ENCODE measurements at places on chromosomes 4 and X.
A peak's percentile ranks its signal among the peaks of the same experiment; 100 is the strongest.

GRCh38 chrX:136936183-136936549 is 55.6 kb upstream of the RBMX start:
- no peak for DNase-seq

GRCh38 chrX:103376979-103377324 is 614 bp downstream of the BEX3 start:
- no peak for DNase-seq

DNA sequence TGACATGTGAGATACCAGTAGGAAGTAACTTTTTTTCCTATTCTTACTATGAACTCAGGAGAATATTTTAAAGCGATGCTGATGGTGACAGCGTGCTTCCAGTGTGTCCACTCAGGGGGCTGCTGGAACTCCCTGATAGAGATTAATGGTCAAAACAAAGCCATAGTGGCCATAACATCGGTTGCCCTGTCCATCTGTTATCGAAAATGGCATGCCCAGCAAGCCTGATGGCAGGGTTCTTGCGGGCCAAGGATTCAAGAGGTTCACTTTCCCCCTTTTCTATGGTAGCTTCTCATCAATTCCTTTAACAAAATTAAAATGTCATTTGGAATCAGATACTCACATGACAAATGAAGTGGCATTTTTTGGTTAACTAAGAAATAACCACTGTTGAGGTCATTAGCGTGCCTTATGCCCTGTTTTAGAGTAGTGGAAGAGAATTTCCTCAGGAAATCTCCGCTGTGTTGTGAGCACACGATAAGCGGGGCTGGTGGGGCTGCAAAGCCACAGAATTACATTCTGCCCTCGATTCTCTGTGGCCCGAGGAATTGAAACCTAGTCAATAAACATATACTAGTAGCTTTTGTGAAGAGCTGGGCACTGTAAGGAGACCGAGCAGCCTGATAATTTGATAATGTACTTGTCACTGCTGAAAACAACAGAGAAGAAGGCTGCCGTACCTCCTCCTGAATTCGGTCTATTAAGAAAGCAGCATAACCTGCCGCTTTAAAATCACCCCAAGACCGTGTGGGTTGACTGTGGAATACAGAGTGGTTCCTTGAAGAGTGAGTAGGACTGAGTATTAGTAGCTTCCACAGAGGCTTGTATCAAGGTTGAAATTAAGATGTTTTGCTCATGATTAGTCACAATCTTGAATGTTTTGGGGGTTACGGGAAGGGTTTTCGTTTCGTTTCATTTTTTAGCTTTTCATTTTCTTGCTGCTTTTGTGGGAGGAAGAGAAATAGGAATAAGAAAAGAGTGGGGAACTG is 46.7 kb downstream of the PTCHD1 start:
- DNase-seq: no peak

DNA sequence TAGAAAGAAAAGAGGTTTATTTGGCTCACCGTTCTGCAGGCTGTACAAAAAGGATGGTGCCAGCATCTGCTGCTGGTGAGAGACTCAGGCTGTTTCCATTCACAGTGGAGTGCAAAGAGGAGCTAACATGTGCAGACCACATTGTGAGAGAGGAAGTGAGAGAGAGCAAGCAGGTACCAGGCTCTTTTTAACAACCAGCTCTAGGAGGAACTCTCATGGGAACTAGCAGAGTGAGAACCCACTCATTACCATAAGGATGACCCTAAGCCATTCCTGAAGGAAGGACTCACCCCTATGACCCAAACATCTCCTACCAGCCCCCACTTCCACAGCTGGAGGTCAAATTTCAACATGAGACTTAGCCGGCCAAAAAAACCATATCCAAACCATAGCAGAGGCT is 158.6 kb upstream of the ADGRL3 start:
- no peak for DNase-seq

DNA sequence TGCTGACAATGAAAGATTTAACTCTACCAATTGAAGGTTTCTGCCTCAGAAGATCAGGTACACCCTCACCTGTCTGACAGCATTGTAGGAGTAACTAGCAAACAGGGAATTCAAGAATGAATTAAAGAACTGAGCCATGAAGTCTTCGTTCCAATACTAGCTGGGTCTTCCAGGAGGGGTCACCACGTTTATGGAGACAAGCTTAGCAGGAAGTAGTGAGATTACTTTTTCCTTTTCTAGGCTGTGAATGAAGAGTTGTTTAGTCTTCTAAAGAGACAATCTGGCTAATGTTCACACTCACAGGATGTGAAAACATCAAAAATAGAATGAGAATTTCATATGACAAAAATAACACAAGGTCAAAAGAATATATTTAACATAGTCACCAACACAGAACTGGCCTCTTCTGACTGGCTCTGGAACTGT is 54.9 kb downstream of the REELD1 start:
- no peak for DNase-seq

GRCh38 chr4:6905516-6906445 is 3.8 kb upstream of the TBC1D14 start:
- DNase-seq: no peak

- DNase-seq: no peak
Measured at GRCh38 chr4:40190880-40191815, 5.7 kb upstream of the RHOH start.

- no peak for DNase-seq
Measured at GRCh38 chr4:76206222-76206942, 7.2 kb downstream of the SCARB2 start.

DNA sequence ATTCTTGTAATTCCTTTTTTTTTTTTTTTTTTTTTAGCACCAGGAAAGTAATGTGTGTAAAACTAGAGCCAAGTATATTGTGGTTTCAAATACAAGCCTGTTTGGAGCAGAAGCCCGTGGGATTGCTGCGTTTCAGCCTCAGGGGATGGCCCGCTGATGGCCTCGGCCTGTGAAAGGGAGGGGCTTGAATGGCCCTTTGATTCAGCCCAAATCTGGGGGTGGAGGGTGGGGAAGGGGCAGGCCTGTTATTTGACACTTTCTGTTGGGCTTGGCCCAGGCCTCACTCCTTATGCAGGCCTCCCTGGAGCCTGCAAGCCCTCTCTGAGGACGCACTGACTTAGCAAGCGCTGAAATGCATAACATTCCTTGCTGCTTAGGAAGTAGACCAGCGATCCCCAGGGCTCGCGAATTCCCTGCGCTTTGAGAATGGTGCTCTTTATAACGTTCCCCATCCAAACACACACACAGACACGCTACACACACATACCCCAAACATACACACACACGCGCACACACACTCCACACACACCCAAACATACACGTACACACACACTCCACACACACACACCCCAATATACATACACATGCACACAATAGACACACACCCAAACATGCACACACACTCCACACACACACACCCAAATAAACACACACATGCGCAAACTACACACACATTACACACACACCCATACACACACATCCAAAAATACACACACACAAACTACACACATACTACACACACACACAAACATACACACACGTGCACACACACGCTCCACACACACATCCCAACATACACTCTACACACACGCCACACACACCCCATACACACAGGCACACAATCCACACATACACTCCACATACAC is 29.6 kb downstream of the TLR10 start:
- no peak for DNase-seq

- no peak for DNase-seq
Measured at GRCh38 chr4:38129460-38130227, 169.4 kb downstream of the PTTG2 start.

DNA sequence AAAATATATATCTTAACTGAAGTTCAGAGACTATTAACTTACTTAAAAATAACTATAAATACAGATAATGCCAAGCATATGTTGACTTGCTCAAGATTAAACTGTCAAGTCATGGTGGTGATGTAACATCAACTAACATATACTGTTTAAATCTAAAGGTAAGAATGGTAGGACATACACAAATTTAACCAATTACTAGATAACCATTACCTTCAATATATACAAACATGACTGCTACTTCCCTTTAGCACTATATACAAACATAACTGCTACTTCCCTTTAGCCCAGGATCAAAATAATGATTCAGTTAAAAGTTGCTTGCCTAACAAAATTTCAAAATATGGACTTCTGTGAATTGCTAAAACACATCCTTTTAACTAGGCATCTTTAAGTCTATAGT is 14.9 kb downstream of the HNRNPD start:
- DNase-seq: no peak

DNA sequence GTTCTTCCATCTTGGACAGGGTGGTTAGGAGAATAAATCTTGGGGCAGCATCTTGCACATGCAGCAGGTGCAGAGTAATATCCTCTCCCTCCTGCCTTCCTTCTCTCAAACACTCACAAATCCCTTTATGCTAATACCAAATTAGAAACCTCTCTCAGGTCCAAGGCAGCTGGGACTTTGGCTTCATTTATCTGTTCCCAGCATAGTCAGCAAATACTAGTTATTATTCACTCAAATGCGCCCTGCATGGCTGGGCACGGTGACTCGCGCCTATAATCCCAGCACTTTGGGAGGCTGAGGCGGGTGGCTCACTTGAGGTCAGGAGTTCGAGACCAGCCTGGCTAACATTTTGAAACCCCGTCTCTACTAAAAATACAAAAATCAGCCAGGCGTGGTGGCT is 156.0 kb upstream of the GALNT7 start:
- no peak for DNase-seq

DNA sequence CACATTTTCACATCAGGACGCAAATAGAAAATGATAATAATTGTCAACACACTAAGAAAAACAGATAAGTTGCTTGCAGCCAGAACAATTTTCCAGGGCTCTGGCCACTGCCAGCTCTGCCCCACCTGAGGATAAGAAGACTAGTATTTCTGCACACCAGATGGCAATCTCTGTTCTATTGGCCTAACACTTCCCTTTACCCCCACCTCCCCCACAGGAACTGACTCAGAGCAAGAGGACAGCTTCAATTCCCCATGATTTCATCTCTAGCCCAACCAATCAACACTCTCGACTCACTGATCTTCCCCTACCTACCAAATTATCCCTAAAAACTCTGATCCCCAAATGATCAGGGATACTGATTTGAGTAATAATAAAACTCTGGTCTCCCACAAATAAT is 164.0 kb downstream of the SMARCA1 start:
- peak; percentile 12 for DNase-seq

GRCh38 chrX:57918750-57919436 is 8.6 kb upstream of the ZXDA start:
- peak; percentile 21 for DNase-seq

- DNase-seq: no peak
Measured at GRCh38 chr4:157012781-157013180, 41.2 kb upstream of the PDGFC start.

GRCh38 chr4:27084685-27085361 is 224.2 kb downstream of the STIM2 start:
- DNase-seq: peak; percentile 13

DNA sequence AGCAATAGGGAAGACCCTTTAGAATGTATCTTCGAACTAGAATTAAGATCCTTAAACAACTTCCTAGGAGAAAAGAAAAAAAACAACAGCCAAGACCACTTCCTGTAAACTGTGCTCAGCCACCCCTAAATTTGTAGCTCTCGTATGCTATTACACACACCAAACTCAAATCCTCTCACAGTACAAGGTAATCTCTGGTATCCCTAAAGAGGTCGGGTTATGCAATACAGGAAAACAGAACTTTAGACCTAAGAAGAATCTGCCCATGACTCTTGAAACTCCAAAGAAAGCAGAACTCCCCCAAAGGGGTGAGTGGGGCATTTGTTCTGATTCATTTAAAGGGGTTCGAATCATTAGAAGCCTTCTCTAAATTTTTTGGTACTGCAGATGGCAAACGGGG is 170.9 kb upstream of the CASK start:
- no peak for DNase-seq

DNA sequence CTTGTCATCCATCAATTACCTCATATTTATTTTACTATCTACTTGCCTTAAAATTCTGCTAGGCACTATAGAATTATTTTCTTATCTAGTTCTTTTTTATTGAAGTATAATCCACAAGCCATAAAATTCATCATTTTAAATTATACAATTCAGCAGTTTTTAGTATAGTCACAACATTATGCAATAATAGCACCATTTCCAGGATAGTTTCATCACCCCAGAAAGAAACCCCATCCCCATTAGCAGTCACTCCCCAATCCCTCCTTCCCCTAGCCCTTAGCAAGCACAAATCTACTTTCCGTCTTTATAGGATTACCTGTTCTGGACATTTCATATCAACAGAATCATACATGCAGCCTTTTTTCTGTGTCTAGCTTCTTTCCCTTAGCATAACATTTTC is 15.6 kb downstream of the SLC10A6 start:
- no peak for DNase-seq

- DNase-seq: no peak
Measured at GRCh38 chrX:74117962-74118902, 185.7 kb upstream of the ZCCHC13 start.

GRCh38 chr4:121653214-121653613 is 43.6 kb downstream of the ANXA5 start:
- DNase-seq: no peak

GRCh38 chr4:55079451-55080173 is 45.8 kb downstream of the KDR start:
- DNase-seq: no peak

GRCh38 chr4:87895964-87896621 is 63.3 kb downstream of the MEPE start:
- DNase-seq: peak; percentile 55

GRCh38 chrX:149004936-149005335 is 500.2 kb downstream of the IDS start:
- no peak for DNase-seq

DNA sequence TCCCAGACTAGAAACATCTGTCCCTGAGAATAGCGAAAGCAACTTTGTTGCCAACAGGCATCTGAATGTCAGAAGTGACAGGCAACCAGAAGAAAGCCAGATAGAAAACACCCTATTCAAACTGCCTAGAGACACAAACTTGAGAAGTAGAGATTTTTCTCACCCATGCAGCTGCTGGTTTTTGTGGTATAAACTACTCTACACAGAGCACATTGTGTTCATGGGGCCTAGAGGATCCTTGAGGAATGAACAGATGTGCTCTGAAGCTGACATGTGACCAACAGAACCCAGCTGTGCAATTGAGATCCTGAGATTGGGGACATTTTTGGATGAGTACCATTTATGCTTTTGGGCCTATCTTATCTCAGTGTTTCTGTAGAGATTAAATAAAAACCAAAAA is 63.6 kb upstream of the NRK start:
- no peak for DNase-seq

GRCh38 chr4:25211721-25212120 is 22.1 kb upstream of the PI4K2B start:
- no peak for DNase-seq

DNA sequence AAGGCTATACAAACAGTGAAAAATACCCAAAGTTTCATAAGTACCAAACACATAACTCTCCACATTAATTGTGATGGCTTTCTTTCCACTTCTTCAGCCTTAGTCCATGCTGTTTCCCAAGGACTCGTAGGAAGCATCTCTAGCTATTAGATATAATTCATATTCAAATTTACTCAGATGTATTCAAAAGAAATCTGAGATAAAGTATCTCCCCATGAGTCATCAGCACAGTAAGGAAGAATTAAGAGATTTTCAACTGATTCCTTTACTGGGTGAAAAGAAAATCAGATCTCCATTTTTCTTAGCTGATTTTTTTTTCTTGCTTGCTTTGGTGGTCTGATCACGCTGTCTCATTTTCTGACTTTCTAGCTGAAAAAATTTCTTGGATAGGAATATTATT is 71.7 kb downstream of the MID1 start:
- no peak for DNase-seq

Data from activated CD4-positive, alpha-beta T cell treated with anti-CD3 and anti-CD28 coated beads, Interleukin-2, Interleukin-6, amounts not matched to agents 100 ng/mL and 50 ng/mL, durations not matched to agents 16 hours and 8 hours (primary cell).